ENCODE measurements at places on chromosomes 4 and X.

- no peak for DNase-seq
Measured at GRCh38 chr4:163764569-163764968, 270.1 kb downstream of the TMA16 start.

GRCh38 chr4:110096405-110096804 lies 102.0 kb downstream of the ELOVL6 start:
- no peak for DNase-seq

DNA sequence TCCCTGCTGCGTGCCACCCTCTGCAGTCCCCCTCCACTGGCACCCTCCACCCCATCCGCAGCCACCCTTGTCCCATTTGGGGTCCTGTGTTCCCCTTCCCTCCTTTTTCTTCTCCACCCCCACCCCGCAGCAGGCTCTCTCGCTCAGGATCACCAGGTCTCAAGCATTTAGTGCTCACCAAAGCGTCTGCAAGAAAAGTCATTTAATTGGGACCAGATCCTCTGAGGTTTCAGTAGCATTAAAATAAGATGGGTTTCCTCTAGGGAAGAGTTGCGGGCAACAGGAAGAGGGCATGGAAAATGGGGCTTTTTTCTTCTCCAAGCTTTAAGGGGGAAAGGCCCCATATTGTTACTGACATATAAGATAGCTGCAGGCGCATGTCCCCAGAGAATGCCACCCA lies 4.9 kb upstream of the HAUS7 start:
- DNase-seq = no peak

- DNase-seq = no peak
Measured at GRCh38 chrX:153934148-153934761, 582 bp downstream of the NAA10 start.

- no peak for DNase-seq
Measured at GRCh38 chr4:67765928-67766327, 11.7 kb upstream of the GNRHR start.

DNA sequence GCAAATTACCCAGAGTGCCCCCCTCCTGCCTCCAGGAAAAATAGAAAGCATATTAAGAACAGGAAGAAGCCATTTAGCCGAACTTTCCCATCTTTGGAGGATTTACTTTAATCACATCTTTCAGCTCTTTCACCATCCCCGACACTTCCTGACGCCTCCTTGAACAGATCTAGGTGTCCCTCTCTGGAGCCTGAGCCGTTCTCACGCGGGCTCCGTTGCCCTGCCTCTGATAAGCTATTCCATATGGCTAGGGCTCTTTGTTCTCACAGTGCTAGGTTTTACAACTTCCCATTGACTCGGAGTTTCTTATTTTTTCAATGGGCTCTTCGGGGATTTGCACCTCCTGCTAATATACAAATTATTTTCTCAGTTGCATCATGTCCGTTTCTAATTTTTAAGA lies 82.1 kb upstream of the GPC4 start:
- no peak for DNase-seq

GRCh38 chr4:27643101-27643500 lies 782.5 kb downstream of the STIM2 start:
- no peak for DNase-seq

DNA sequence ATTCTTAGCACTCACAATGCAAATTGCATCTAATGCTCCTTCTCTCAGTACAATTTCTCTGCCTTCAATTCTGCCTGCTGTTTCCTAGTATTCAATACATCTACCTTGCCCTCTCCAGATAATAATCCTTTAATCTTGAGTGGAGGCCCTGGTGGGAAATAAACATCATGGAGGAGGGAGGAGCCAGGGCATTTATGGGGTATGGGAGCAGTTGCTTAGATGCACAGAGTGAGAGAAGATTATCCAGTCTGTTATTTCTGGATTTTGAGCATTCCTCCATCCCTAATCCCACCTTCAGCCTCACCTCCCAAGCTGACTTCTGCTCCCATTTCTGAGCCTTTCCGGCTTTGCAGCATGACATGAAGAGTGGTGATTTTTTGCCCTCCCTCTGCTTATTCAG lies 127.9 kb upstream of the PPP3CA start:
- no peak for DNase-seq

- no peak for DNase-seq
Measured at GRCh38 chr4:75432683-75433082, 81.5 kb downstream of the RCHY1 start.

GRCh38 chrX:13373027-13373426 lies 53.2 kb upstream of the ATXN3L start:
- no peak for DNase-seq

DNA sequence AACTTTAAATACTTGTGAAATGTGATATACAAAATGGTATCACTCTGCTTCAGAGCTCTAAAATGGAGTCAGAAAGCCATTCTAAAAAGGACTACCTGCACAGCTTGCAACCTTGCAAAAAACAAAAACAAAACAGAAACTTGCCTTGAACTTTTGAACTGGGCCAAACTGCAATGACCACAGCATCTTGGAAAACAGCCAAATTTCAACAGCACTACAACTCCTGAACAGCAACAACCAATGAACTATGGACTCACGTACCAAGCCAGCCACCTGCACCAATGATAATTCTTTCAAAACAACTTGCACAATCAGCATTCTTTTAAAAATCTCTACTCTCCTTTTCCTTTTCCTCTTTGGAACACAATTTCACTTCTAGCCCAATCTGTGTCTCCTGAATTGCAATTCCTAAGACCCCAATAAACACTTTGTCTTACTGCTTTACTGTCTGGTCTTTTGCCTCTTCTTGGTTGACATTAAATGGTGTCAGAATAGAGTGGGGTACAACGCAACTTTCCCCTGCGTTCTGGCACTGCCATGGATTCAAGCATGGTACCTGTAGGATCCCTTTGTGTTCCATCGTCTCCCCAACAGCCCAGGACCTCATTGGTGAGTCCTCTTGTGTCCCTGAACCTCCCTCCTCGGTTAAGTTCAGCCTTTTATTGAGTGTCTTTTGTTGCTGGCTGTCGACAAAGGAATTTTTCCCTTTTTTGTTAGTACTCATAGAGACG lies 35.7 kb upstream of the FMR1 start:
- DNase-seq = no peak

DNA sequence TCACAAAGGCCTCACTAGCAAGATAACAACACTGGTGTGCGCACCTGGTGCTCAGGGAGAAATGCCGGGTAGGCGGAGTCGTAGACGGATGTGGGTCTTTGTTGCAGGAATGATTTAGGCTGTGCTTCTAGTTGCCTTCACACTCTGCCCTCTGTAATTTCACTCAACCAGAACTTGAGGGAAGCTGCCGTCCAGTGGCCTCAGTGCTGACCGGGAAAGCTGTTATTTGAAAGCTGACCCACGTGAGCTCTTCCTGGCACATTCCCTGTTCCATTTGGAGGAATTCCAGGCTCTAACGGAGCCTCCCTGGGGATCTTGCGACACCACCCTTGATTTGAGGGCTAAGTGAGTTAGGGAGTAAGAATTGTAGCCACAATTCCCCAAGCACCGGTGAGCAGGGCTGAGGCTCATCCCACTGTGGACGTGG lies 15.9 kb downstream of the SH3TC1 start:
- no peak for DNase-seq

GRCh38 chr4:84932462-84932861 lies 34.0 kb downstream of the WDFY3 start:
- no peak for DNase-seq

DNA sequence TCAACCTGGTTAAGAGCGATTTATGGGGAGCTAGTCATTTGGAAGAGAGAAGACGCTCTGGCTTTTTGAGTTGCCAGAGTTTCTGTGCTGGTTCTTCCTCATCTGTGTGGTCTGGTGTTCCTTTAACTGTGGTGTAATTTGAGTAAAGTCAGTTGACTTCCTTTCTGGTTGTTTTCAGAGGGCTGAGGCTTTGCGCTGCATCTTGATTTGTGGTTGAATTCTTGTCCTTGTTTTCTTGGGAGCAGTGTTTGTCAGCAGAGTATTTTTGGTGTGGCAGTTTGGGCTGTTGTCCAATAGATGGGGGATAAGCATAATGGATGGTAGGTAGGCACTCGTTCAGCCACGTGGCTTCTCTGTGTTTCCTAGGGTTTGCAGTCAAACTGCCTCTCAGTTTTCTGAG lies 2143.2 kb upstream of the TENM3 start:
- DNase-seq = no peak

- DNase-seq = no peak
Measured at GRCh38 chr4:112060212-112060611, 85.0 kb upstream of the FAM241A start.

DNA sequence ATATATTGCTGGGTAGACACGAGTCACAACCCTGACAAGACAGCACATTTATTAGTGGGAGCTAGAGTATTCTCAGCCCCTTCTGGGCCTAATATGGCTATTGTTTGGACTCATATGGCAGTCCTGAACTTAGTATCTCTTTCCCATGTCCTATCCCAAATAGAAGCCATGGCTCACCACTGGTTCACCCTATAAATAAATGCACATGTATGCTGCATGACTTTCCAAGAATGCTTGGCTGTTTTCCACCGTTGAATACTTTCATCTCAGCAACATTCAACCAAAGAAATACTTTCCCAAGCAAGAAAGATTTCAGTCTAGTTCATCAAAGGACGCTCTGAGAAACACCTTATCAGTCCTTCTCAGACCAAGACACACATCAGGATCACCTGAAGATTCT lies 36.7 kb downstream of the SMPX start:
- no peak for DNase-seq

DNA sequence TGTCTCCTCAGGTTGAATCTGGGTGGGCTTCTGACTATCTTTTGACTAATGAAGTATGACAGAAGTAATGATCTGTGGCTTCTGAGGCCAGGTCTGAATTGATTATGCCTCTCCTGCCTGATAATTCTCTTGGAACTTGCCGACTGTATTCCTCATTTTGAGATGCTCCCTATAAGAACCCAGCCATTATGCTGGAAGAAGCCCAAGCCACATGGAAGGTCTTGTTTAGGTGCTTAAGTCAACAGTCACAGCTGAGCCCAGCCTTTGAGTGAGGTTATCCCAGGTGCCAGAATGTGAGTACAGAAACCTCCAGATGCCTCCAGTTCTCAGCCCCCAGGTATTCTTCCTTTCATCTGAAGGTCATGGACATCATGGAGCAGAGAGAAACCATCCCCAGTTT lies 456.6 kb downstream of the IL15 start:
- DNase-seq = no peak

- no peak for DNase-seq
Measured at GRCh38 chr4:87849612-87850011, 16.8 kb downstream of the MEPE start.

DNA sequence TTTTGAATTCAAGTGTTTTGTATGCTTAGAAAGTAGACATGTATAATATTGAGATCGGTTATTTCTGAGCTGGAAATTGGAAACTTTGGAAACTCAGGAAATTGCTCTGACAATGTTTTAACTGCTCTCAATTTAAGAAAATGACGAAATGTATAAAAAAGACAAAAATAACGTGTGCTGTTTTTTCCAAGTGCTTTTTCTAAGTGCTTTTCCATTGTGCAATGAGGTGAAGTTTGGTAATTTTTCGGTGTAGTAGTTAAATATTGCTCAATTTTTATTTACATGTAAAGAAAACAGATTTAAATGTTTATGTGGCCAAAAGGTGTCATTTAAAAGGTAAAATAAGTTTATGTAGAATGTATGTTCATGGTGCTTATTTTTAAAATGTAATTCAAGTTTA lies 39.4 kb upstream of the RHOH start:
- DNase-seq = no peak

- no peak for DNase-seq
Measured at GRCh38 chr4:177369372-177369771, 59.7 kb downstream of the NEIL3 start.

DNA sequence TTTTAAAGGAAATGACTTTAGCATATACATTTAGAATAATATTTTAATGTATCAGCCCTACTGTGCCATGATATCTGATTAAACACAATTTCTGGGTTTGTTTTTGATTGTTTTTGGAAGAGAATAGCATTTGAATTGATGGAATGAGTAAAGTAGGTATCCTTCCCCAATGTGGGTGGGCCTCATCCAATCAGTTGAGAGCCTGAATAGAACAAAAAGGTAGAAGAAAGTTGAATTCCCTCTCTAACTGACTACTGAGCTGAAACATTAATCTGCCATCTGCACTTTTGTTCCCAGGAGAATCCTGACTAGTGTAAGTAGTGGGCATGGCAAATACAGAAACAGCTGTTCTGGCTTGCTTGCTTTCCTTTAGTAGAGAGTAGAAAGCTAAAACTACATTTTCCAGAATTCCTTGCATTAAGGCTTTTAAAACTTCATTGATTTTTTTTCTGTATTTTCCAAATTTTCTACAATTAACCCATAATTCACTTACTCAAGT lies 9.7 kb upstream of the SEC24D start:
- no peak for DNase-seq

DNA sequence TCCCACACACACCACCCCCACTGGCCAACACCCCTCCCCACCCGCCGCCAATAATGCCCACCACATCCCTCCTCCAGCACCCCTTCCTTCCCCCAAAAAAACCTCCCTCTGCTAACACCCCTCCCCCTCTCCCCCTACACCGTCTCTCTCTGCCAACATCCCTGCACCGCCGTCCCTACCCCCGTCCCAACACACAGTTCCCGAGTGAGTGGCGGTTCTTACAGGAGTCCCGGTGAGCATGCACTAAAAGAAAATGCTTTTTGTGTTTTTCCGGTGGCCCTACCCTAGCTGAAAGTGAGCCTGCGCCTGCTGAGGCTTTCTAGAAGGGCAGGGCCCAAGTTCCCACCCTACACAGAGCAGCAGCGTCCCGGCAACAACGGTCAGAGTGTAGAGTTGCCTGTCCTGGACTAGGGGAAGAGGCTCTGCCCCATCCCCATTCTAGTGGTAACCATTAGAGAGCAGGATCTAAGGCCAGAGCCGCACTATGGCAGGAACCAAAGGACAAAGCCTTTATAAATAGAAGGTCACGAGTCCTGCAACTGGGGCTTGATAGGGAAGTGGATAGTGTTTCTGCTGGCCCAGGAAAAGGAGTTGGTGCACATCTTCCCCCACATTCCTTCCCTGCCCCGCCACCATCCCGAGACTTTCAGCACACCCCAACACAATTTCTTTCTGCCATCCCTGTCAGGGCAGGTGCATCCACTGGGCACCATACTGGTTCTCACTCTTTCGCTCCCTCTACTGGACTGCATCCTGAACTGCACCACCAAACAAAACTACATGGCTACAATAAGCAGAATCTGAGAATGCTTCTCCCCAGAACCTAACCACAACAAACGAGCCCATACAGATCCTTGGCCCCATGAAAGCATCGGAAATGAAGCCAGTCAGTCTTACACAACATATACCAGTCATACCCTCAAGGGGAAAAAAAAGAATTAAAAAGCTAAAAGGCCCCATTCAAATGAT lies 78.1 kb upstream of the PAGE3 start:
- peak; percentile 15 for DNase-seq

DNA sequence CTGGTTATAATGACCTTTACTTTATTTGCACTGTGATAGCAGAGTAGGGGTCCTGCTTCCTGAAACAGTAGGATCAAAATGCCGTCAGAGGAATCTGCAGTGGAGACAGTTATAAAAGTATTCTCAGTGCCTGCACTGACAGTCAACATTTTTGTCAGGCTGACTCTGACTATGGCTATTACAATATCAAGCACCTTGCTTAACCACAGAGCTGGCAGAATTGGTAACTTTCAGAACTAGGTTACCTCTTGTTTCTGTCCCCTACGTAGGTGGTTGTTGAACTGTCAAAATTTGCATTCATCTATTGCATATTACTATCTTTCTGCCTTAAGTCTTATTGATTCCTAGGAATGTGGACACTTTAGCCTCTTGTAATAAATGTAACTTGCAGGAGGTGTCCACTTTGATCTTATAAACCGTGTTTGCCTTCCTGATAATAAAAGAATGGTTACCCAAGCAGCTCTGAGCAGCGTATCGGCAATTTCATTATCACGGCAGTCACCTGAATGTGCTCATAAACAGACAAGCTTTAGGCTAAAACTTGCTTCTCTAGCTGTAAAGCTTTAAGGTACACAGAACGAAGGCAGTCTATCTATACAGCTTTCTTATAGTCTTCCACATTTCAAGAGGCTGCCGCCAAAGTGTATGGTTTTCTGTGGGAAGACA lies 353.0 kb upstream of the GALNT7 start:
- DNase-seq = no peak
